Activated CD4-positive, CD25-positive, alpha-beta regulatory T cell treated with anti-CD3 and anti-CD28 coated beads, Interleukin-2, amount 50 U/mL, for 72 hours (primary cell): ENCODE measurements at places on chromosomes 7 and 10.

GRCh38 chr10:7233259-7233991 lies 177.4 kb downstream of the SFMBT2 start:
- DNase-seq: no peak

DNA sequence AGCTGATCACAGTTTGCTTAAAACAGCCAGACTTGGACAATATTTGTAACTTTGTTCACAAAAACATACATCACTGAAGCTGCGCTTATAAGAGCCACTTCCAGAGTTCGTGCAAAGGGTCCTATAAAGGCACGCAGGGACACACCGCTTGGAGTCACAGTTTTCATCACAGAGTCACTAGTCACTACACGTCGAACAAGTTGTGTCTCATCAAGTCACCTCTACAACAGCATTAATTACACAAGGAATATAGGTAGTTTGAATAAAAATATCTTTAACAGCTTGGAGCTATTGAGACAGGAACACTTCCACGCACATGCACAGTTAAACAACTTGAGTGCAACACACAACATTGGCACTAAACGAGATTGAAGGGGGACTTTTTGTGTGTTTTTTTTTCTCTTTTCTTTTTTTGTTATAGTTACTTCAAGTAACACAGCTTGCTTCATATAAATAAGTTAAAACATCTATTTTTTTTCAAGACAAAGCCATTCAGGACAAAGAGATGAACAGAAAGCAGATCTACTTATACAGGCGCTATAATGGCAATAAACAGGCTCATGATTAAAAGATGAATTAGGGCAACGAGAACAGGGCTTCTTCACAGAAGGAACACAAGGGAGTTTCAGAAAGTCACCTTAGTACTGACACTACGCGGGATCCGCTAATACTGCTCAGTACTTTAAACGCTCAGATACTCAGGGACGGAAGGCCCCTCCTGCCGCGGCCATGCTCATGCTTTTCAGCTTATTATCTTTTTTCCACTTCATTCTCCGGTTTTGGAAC lies 2.2 kb downstream of the HOXA5 start:
- DNase-seq: no peak

- DNase-seq: no peak
These were observed 328.2 kb upstream of the LRRN3 start for GRCh38 chr7:110762546-110763225.

DNA sequence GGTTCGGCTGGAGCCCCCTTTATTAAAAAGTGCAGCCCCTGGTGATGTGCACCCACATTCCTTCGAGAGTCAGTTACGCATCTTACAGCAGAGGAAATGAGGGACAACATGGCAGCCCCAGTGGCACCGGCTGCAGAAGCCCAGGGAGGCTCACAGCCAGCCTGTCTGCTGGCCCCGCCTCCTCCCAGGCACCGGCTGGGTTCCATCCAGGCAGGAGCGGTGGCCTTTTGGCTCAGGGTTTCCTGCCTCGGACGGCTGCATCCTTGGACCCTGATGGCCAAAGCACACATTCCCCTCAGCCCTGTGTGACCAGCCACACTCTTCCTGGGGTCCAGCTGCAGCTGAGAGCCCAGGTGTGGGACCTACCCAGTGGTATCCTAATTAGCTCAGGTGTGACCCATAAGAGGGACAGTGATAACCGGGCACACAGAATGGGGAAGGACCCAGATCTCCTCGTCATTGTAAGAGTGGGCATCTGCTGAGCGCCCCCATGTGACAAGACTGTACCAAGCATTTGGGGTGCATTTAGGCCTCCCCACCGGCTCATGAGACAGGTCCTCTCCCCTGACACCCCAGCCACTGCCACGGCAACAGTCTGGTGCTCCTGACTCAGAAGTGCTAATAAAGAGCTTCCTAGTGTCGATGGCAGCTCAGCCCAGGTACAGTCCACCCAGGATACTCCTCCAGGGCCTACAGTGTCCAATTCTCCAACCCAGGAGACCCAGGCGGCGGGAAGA lies 63.3 kb upstream of the CHST15 start:
- no peak for DNase-seq

- no peak for DNase-seq
These were observed 22.3 kb downstream of the CACUL1 start for GRCh38 chr10:118732245-118733165.

GRCh38 chr7:104982308-104983075 lies 31.5 kb upstream of the KMT2E start:
- DNase-seq: no peak

- DNase-seq: no peak
These were observed 68.7 kb downstream of the TAX1BP1 start for GRCh38 chr7:27808626-27809025.

DNA sequence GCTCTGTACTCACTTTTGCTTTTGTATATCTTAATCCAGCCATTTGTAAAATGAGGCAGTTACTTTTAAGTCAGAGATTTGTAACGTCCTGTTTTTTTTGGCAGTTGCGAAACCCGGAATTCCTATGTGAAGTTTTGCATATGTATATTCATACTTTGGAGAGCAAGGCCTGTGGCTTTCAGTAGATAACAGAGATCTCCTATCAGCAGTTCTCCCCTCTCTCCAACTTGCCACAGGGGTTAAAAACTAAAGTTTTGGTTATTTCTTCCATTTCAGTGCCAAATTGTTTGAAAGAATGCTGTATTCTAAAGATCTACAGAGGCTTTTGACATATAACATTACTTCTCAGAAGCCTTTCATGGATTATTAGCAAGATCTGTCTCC lies 102.4 kb downstream of the EXOC4 start:
- no peak for DNase-seq

- no peak for DNase-seq
These were observed 108.9 kb upstream of the FAM20C start for GRCh38 chr7:83441-83840.

DNA sequence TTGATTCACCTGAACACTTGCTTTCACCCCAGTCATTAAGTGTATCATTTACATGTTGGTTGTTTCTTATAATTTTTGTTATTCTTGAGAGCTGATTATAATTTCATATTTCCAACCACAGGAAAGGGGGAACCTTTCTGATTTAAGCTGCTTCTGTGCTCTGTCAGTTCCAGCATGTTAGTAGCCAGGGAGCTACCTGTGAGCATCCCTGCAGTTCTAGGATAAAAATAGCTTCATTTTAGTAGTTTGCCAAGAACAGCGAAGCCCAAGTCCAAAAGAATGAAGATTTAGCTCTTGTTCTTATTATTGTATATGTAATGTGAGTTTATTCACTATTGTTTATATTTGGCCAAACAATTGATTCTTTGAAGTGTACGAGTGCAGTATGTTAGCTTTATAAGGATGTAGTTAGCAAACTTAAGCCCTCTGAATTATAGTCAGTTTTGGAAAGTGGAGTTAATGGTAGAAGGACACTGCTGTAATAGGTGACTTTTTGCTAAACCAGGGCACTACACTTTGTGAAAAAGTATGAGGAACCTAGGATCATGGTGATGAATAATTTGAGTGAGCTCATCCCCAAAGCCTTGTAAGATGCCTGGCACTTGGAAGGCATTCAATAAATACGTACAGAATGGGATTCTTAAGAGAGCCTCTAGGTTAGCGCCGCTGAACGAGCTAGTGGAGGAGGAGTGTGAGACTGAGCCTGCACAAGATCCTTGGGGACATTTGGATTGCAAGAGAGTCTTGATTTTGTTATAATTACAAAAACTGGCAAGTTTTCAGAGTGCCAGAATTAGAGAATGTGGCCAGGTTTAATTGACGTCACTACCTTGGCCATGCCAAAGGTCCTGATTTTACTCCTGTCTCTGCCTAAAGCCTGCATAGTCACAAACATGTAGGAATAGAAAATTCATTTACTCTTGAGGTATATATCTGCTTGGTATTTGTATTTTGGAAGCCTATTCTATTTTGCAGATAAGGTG lies 29.8 kb downstream of the DNAH11 start:
- no peak for DNase-seq
